ENCODE measurements at places on chromosomes 4 and X. TPM values are rescaled to one million over a fixed set of nuclear protein-coding genes. Genes with fewer than 3 reads are reported as not detected.

SPANXN4 gene
- not detected for total RNA-seq

- no peak overlapping the region for H3K4me3 ChIP-seq
- H3K27me3 ChIP-seq = no peaks in the 10 kb centered on the region
- H3K4me1 ChIP-seq = no peaks in the 10 kb centered on the region
- no peaks in the 10 kb centered on the region for H3K36me3 ChIP-seq
Measured at GRCh38 chrX:96722781-96723180, 38.1 kb downstream of the DIAPH2 start.

DNA sequence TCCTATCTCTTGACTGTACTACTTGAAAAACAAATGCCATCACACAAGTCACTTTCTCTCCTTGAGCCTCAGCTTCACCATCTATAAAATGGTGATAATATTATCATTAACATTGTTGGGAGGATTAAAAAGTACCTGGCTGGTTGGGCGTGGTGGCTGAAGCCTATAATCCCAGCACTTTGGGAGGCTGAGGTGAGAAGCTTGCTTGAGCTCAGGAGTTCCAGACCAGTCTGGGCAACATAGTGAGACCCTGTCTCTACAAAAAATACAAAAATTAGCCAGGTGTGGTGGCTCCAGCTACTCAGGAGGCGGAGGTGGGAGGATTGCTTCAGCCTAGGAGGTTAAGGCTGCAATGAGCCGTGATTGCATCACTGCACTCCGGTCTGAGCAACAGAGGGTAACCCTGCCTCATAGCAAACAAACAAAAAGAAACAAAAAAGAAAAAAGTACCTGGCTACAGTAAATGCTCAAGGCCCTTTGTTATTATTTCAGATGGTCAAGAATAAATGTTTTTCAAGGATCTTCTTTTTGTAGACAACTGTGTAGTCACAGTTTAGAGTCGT, 120.3 kb downstream of the CHRNA9 start:
- H3K27me3 ChIP-seq = no peaks in the 10 kb centered on the region
- DNase-seq = no peak
- H3K36me3 ChIP-seq = peaks cover 15% of the 10 kb centered on the region
- H3K4me1 ChIP-seq = peaks cover 11% of the 10 kb centered on the region
- H3K27ac ChIP-seq = no peak overlapping the region
- no peak overlapping the region for H3K4me3 ChIP-seq

DNA sequence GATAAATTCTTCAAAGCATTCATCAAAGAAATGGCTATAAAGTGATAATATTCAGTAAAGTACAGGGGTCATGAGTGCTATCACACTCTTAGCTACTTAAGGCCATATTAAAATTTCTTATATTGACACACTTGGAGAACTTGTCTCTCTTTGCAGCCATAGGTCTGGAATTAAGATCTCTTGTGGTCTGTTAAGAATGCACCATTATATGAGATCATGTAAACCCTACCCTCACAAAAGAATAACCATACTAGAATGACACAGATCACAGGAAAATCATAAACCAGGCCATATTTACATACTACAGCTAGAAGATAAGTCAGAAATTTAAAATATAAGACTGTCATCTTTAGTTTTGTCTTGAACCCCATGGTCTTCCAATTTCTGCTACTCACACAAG, 434.3 kb downstream of the PDGFC start:
- no peaks in the 10 kb centered on the region for H3K27me3 ChIP-seq
- H3K4me1 ChIP-seq = no peaks in the 10 kb centered on the region
- no peak overlapping the region for H3K27ac ChIP-seq
- H3K36me3 ChIP-seq = no peaks in the 10 kb centered on the region
- no peak for DNase-seq
- no peak overlapping the region for H3K4me3 ChIP-seq

GRCh38 chr4:29578329-29578728, 1141.8 kb upstream of the PCDH7 start:
- DNase-seq = no peak
- no peaks in the 10 kb centered on the region for H3K4me1 ChIP-seq
- no peaks in the 10 kb centered on the region for H3K36me3 ChIP-seq
- H3K27ac ChIP-seq = no peak overlapping the region
- no peaks in the 10 kb centered on the region for H3K27me3 ChIP-seq

- no peaks in the 10 kb centered on the region for H3K36me3 ChIP-seq
- no peak for DNase-seq
- no peak overlapping the region for H3K4me3 ChIP-seq
- H3K27ac ChIP-seq = no peak overlapping the region
Measured at GRCh38 chr4:144739511-144740033, 93.6 kb downstream of the HHIP start.

DNA sequence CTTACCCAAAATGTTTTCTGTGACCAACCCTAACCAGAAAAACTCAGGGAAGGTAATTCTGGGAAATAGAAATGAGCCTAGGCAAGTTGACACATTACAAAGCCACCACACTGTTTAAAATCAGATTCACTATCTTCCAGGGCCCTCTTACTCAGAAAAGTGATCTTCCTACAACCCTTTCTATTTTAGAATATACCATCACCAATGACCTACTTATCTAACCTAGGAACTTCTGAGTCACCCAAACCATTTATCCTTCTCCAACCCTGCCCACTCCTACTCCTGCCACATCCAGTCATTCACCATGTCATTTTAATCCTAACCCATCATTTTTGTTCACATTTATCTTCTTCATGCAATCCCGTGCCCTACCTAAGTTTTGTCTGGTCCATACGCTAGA, 89.9 kb downstream of the FTHL17 start:
- no peaks in the 10 kb centered on the region for H3K27me3 ChIP-seq
- no peak for DNase-seq
- H3K4me3 ChIP-seq = no peak overlapping the region
- no peak overlapping the region for H3K27ac ChIP-seq

DNA sequence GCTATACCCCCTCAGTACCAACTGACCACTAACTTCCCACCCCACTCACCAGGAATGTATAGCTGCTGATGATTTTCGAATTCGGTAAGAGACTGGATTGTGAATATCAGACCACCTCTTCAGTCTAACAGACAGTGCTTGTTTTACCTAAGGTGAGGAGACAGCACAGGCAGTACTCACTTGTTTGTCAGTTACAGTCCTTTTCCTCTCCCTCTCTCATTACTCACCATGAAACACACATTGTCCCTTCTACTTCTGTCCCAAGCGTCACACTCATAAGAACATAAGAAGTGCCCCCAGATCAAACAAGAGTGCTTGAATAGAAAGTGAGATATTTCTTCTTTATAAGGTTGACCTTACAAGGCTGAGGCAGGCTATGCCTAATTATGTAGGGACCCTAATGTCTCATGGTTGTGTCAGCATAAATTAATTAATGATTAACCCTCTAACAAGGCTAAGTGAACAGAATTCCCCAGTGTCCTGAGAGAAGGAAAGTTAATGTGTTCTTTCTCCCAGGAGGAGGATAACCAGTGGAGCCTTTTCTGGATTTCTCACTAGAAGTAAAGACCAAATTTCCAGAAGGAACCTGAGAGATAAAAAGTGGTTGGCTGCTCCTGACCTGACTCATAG, 32.2 kb downstream of the ZCCHC12 start:
- H3K4me3 ChIP-seq = no peak overlapping the region
- no peak for DNase-seq
- H3K27me3 ChIP-seq = no peaks in the 10 kb centered on the region
- H3K4me1 ChIP-seq = no peaks in the 10 kb centered on the region
